ENCODE measurements at places on chromosomes 5 and 9.

GRCh38 chr9:118976160-118976559 lies 393.1 kb downstream of the BRINP1 start:
- no peak for DNase-seq

GRCh38 chr5:57137401-57137800 lies 36.5 kb upstream of the GPBP1 start:
- no peak for DNase-seq

- no peak for DNase-seq
These were observed 72.4 kb upstream of the NTRK2 start for GRCh38 chr9:84597131-84597530.

GRCh38 chr9:33946779-33947535 lies 101.7 kb downstream of the UBAP2 start:
- DNase-seq, result no peak

- DNase-seq, result no peak
These were observed 72.7 kb upstream of the STXBP1 start for GRCh38 chr9:127539259-127539981.

DNA sequence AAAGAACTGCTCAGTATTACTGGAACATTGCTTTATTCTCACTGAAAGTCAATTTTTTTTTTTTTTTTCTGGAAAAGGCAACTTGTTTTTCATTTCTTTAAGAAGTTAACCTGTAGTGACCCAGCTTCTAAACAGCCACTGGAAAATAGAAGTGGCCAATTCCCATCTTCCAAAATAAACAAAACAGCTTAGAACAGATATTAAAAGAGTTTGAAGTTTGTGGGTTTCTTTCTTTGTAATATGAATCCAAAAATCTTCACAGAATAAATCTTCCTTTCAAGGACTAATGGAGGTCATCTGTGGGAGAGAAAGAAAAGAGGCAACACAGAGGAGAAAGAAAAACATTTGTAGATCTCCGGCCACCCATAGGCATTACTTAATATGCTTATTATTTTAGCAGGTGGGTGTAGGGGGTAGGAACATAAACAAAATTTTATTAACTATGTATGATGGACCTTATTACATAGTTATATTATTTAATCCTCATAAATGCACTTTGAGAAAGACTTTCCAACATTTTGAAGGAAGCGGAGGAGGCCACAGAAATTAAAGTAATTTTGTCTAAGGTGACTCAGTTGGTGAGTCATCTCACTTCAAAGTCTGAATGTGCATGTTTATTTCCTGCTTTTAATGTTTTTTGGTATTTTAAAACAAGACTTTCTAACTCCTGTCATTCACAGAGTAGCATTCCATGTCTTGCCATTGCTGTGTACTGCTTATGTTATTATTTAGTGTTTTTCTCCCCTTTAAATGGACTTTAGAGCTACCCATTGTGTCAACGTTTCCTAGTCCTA lies 1791.8 kb upstream of the WWC1 start:
- DNase-seq, result no peak

- no peak for DNase-seq
These were observed 9.8 kb upstream of the MIER3 start for GRCh38 chr5:56961746-56962145.

DNA sequence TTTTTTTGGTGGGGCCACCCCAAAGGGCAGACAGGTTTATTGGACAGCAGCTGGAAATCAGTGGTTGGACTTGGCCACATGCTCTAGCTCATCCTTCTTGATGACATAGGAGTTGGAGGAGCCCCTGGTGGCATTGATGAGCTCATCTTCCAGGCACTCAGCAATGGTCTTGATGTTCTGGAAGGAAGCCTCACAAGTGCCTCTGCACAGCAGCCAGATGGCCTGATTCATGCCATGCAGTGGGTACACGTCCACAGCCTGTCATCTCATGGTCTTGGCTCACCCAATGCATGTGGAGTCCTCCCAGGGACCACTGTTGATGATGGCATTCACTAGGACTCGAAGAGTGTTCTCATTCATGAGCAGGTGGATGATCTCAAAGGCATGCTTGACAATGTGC lies 11.3 kb upstream of the RCL1 start:
- DNase-seq, result no peak

GRCh38 chr5:112604732-112605630 lies 132.7 kb upstream of the APC start:
- DNase-seq, result no peak

GRCh38 chr9:133825555-133826218 lies 87.5 kb upstream of the SARDH start:
- DNase-seq, result no peak

GRCh38 chr5:53508125-53508524 lies 27.7 kb downstream of the FST start:
- no peak for DNase-seq

- no peak for DNase-seq
These were observed 338.3 kb upstream of the KIF2A start for GRCh38 chr5:61967681-61968080.

DNA sequence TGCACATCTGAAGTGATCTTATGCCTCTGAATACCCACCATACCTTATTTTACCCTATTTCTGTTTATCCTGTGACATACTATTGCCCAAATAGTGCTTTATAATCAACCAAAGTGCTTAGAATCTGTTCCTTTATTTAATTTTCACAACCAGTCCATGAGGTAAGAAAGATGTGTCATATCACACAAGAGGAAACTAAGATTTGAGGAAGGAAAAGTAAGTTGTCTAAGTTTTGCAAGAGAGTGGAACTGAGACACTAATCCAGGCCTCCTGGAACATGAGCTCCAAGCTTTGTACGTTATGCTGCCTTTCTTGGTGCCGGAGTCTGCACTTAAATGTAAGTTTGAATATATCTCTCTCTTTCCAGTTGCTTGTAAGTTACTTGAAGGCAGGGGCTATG lies 17.2 kb downstream of the KDM3B start:
- no peak for DNase-seq

DNA sequence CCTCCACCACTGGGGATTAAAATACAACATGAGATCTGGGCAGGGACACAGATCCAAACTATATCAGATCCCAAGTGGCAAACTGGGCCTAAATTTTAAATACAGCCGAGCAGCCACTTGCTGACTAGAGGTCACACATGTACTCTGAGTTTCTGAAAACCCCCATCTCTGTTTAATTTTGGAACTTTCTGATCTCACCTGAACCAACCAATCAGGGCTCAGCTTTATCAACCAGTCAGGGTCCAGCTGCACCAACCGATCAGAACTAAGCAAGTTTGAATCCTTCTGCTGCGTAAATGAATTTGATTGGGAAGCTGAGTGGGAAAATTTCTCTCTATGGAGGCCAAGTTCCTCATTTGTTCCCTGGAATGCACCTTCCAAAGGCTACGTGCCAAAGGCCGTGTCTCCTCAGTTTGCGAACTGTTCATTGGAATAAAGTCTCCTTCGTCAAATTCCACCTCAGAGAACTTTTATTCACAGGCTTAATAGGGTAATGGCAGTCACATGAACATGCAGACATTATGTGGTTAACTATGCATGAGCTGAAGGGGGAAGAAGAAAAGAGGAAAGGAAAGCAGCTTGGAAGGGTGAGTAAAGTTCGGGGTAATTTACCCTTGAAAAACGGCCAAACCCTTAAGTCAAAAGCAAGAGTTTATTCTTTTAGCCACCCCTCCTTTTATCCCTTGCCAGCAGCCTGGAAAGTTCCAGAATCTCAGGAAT lies 3.7 kb downstream of the CD180 start:
- DNase-seq, result no peak

- DNase-seq, result no peak
These were observed 183.1 kb downstream of the GAS1 start for GRCh38 chr9:86764221-86764624.

GRCh38 chr5:142902186-142902965 lies 132.2 kb downstream of the ARHGAP26 start:
- no peak for DNase-seq

DNA sequence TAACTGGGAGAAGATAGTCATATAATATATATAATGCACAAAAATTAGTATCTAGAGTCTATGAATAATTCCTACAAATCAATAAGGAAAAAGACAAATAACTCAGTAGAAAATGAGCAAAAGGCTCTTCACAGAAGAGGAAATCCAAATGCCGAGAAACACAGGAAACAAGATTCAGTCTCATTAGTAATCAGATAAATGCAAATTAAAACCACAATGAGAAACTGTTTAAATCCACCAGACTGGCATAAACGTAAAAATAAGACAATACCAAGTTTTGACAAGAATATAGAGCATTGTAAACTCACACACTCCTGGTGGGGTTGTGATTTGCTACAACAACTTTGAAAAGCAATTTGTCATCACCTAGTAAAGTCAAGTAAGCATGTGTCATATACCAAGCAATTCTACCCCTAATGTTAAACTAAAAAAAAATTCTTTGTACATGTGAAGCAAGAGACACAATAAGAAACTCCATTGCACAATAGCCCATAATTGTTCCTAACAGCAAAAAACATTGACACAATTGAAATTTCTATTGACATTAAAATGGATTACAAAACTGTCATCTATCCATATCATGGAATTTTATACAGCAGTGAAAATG lies 21.0 kb upstream of the UBLCP1 start:
- DNase-seq, result no peak

DNA sequence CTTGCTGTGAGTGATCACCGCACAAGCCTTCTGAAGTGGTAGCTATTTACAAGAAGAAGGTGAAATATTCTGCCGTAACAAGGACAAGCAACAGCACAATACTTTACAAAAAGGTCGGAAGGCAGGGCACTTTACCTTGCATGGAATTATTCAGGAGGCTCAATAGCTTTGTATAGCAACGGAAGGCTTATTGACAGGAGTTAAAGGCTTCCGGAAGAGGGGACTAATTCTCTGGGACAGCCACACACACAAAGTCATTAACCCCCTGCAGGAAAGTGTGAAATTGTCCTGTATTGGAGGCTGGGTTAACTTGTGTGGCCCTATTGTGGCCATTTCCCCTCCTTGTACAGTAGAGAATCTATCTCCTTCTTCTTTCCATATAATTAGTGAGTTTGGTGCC lies 199.3 kb upstream of the SEMA6A start:
- DNase-seq, result no peak

- DNase-seq, result no peak
These were observed 1.5 kb downstream of the TOR4A start for GRCh38 chr9:137278721-137279711.

GRCh38 chr5:122120957-122121356 lies 8.4 kb upstream of the ZNF474 start:
- DNase-seq, result no peak

DNA sequence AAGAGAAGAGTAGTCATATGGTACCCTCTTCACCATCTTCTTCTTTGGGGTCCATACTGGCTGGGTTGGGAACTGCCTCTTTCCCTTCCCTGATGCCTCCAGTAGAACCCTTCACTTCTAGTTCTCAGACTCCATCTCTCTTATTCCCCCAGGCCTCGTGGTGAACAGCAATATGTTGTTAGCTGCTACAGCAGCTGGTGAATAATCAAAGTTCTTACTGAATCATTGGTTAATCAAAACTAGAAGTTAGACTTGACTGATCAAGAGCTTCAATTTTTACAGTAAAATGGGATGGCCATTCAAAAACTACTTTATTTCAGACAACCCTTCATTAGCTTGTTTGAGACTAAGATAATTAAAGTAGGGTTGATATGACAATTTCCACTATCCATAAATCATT lies 190.9 kb upstream of the GNA14 start:
- DNase-seq, result no peak

GRCh38 chr5:155728146-155728856 lies 598.7 kb upstream of the SGCD start:
- DNase-seq, result no peak

DNA sequence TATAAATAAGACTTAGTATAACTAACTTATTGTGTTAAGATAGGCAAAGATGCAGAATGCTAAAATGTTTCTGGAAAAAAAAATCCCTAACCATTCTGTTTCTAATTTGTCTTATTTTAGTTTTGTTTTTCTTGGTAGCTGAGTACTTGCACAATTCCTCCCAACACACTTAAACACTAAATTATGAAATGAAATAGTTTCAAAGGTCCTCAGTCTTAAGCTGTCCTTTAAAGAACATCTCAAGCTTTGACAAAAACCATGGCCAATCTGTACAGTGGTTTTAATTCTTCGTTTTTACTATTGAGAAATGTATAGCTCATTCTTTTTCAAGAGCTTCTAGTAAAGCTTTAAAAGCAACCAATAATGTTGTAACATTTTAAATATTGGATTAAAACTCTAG lies 171.5 kb downstream of the EDIL3 start:
- no peak for DNase-seq

- DNase-seq, result no peak
These were observed 87.1 kb upstream of the COL5A1 start for GRCh38 chr9:134554373-134555093.

DNA sequence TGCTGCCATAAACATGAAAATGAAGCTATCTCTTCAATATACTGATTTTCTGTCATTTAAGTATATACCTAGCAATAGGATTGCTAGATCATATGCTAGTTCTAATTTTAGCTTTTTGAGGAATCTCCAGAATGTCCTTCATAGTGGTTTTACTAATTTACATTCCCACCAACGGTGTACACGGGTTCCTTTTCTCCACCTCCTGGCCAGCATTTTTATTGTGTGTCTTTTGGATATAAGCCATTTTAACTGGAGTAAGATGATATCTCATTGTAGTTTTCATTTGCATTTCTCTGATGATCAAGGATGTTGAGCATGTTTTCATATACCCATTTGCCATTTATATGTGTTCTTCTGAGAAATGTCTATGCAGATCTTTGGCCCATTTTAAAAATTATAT lies 446.5 kb downstream of the GABRG2 start:
- no peak for DNase-seq

- no peak for DNase-seq
These were observed 653.4 kb downstream of the ANXA1 start for GRCh38 chr9:73805111-73805510.

- peak; percentile 75 for DNase-seq
These were observed 213.3 kb upstream of the TBC1D2 start for GRCh38 chr9:98468567-98469239.

GRCh38 chr5:77167695-77168121 lies 42.8 kb upstream of the PDE8B start:
- peak; percentile 90 for DNase-seq

- no peak for DNase-seq
These were observed 404.5 kb downstream of the YTHDC2 start for GRCh38 chr5:113917997-113918396.

GRCh38 chr5:83337453-83338035 lies 134.0 kb upstream of the VCAN start:
- no peak for DNase-seq
